ENCODE measurements at places on chromosomes 4 and X. TPM values are rescaled to one million over a fixed set of nuclear protein-coding genes. Genes with fewer than 3 reads are reported as not detected.

DNA sequence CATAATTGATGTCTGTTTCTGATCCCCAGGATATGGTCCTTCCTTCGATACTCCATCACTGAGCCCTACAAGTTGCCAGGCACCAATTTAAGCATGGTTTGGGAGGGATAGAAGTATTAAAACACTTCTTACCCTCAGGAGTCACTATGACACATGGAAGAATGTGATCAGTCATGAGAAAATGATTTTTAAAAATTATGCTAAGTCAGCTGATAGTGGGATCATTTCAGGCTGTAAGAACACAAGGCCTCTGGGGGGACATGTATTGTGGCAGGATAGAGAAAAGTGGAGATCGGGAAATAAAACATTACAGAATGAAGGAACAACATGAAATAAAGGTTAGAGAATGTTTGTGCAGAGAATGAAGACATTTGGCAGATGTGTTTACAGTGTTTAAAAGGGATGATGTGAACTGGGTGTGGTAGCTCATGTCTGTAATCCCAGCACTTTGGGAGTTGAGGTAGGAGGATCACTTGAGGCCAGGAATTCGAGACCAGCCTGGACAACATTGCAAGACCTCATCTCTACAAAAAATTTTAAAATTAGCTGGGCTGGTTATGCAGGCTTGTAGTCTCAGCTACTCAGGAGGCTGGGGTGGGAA lies 64.0 kb downstream of the ELOVL6 start:
- no peak for DNase-seq

GRCh38 chr4:152849350-152849749 lies 69.6 kb downstream of the ARFIP1 start:
- DNase-seq = no peak

GRCh38 chr4:147924604-147925412 lies 192.9 kb downstream of the ARHGAP10 start:
- peak; percentile 74 for DNase-seq

DNA sequence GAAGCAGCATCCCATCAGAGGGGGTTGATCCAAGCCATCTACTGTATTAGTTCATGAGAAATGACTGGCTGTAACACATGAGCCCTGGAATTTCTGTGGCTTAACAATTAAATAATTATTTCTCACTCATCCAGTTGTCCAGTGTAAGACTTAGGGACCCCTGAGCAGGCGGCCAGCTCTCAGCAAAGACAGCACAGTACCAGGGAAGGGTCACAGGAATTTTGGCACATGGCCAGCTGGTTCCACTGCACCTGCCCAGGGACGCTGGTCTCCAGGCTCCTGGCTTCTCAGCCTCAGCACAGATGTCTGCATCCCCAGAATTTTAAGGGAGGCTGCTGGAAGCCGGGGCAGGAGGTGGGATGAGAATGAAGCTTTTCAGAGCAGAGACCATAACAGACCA lies 93.7 kb upstream of the DHRSX start:
- no peak for DNase-seq

- DNase-seq = peak; percentile 87
These were observed 2.2 kb upstream of the SFRP2 start for GRCh38 chr4:153790962-153791551.

- peak; percentile 19 for DNase-seq
These were observed 413.8 kb downstream of the FAT4 start for GRCh38 chr4:125728568-125728967.

DNA sequence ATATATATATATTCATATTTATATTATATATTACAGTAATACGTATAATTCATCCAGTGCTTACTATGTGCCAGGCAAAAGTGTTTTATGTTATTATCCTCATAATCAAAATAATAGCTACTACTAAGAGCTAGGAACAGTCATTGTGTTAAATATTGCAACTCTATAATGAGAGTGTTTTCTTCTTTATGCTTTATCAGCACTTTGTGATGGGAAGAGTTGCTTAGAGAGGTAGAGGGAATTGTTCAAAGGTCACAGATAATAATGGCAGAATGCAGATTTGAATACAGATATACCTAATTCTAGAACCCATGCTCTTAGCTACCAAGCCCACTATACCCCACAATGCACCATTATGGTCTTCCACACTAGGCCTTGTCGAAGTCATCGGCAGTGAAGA lies 318.8 kb upstream of the PPARGC1A start:
- no peak for DNase-seq

DNA sequence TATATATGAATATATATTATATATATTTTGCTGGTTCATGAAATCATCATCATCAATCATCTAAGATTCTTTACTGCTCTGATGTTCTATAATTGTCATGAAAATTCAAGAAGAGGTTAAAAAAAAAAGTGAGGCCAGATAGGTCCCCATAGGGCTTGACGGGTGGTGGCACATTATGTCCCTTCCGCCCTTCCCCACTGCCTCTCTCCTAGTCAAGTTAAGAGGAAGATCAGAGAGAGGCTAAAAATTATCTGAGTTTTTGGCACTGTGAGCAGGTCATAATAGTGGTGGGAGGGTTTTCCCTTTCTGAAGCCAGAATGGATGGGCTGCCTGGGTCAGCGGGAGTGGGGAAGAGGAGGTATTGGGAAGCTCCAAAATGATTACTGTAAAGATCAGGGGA lies 5.4 kb downstream of the SYNPO2 start:
- no peak for DNase-seq

GRCh38 chr4:104138116-104138515 lies 356.6 kb downstream of the CXXC4 start:
- DNase-seq = no peak

DNA sequence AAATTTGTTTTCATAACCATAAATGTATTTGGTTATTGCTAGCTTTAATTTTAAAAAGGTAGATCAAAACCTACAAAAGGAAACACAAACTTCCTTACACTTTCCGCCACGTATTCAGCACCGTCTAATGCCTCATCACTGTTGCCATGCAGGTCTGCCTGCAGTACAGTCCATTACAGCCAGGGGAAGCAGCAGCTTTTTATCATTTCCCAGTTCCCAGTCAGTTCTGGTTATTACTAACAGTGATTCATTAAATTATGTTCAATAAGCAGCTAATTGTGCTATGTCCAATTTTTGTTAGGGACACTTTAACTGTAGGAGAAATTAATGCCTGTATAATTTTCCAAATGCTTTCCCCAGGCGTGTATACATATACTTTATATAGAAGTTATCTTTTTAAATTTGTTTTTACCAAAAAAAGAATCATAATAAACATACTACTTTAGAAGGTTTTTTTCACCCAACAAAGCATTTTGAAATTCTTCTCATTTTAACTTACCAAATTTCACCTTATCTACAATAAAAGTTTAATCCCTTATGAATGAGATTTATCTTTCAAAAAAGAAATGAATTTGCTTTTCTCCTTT lies 93.3 kb downstream of the ANXA3 start:
- peak; percentile 56 for DNase-seq

- DNase-seq = no peak
These were observed 1.0 kb downstream of the ARMCX1 start for GRCh38 chrX:101551380-101551767.

GRCh38 chrX:110286106-110286505 lies 31.8 kb downstream of the AMMECR1 start:
- DNase-seq = no peak

DNA sequence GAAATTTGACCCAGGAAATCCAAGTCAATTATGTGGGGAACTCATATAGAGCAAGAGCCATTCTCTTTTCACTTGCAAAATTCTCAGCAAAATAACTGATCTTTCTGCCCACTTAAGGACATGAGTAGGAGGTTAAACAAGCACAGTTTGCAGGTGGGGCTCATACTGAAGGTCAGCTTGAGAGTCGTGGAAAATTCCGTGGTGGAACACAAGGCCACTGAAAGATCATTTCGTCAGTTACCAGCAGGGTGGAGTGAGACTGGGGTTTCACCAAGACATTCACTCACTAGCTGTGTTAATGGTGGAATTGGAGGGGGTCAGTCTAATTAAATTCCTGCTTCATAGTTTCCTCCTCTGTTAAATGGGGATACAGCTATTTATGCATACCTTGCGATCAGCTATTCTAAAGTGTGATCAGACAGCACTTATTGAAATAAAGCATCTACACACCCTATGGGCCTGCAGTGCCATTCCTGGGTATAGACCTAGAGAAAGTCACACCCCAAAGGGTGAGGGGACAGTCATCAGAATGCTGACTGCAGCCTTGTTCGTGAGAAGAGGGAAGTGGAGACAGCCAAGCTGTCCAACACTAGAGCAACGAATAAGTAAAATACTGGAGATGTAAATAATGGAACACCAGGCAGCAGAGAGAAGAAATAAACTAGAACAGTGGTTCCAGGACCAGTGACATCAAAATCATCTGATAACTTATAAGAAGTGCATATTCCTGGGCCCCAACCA lies 42.7 kb upstream of the CLNK start:
- no peak for DNase-seq

DNA sequence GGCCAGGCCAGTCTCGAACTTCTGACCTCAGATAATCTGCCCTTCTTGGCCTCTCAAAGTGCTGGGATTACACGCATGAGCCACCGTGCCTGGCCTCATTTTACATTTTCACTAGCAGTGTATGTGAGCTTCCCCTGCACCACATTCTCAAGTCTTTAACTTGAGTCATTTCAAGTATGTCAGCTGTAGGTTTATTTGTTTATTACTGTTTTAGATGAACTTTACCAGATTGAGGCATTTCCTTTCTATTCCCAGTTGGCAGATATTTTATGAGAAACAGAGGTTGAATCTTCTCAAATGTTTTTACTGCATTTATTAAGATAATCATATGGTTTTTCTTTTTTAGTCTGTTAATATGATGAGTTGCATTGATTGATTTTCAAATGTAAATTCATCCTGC lies 114.6 kb upstream of the SH3RF1 start:
- no peak for DNase-seq

DNA sequence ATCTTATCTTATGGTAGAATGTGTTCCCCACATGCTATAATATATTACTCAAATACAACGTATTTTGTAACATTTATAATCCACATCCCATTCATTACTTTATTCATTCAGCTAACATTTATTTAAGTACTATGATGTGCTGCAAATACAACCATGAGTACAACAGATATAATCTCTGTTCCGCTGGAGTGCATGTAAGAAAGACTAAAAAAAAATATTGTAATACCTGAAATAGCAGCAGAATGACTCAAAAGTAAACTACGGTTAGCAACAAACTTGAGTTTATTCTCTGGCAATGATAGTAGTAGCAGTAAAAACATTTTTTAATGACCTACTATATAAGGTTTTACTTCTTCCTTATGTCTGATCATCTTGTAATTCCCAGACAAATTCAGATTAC lies 1776.3 kb downstream of the STIM2 start:
- DNase-seq = no peak

DNA sequence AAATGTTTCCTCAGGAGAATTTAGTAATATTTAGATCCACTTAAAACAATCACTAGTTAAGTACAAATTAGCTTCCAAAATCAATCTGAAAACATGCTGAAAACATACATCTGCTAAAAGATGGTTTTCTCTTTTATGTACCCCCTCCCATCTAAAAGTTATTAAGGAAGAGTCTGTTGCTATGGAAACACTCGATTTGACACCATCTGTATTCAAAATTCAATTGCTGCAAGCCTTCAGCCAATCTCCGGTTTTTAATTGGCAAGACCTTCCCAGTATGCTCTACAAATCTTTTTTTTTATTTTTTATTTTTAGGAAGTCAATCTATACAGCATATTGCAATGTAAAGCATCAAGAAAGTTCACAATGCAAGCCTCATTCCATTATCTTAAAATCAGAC lies 639.3 kb upstream of the FTHL17 start:
- no peak for DNase-seq

DNA sequence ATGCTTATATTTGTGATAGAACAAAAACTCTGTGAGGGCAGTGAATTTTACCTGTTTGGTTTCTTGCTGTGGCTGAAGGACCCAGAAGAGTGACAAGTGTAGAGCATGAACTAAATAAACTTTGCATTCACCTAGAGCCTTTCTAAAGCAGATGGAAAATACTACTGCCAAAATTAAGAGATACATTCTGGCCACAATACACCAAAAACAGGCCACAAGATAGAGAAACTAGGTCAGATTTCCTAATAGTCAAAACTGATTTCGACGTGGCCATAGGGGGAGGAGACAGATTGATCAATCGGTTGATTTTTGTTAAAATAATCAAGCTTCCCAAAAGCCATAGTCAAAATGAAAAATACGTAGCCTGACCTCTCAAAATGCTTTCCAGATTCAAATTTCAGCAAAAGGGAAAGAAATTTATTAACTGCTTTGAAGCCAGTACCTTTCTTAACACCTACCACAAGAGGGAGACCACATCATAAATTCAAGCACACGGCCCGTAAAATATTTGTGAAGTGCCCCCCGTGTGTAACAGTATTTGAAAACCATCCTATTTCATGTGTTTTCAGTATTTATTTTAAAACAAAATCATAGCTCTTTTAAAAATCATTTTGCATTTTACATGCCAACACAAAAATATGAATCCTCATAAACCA lies 132.4 kb downstream of the CORIN start:
- DNase-seq = peak; percentile 22

DNA sequence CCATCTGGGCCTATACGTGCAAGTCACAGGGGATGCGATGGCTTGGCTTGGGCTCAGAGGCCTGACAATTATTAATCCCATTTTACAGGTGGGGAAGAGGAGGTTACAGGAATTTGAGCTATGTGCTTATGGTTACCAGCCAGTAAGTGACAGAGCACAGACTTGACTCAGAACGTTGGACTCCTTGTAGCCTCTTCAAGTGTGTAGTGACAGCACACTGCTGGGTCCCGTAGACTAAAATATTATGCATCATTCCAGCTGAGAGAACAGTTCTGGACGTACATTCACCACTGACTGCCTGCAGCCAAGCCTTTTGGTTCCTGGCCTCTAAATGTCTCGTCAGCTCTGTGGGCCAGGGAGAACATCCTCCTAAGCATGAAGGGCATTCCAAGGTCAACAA lies 314.5 kb downstream of the GPAT3 start:
- DNase-seq = no peak

GRCh38 chr4:70601422-70602039 lies 9.5 kb downstream of the AMBN start:
- DNase-seq = peak; percentile 3

DNA sequence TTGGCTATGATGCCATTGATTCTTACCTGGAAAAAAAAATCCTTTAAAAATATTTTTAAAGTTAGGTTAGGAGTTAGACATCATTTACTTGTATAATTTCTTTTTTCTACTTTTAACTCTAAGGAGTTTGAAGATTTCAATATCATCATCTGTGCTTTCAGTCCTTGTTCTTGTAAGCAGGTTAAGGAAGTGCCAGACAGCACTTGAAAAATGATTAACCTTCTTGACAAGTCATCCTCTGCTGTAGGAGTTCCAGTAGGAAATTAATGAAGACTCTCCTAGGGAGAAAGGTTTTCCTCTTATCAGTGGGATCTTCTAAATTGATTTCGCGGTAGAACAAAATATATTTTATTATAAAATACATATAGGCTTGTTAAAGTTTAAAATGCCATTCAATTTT lies 29.1 kb upstream of the ANAPC4 start:
- DNase-seq = no peak

- DNase-seq = peak; percentile 43
These were observed 10.1 kb upstream of the FGG start for GRCh38 chr4:154622598-154622997.

- DNase-seq = no peak
These were observed 440.9 kb downstream of the INPP4B start for GRCh38 chr4:142405021-142405694.

GRCh38 chr4:145347684-145348083 lies 134.0 kb upstream of the SMAD1 start:
- DNase-seq = no peak

UGT2B10 gene
- total RNA-seq = not detected

TMPRSS11D gene
- not detected for total RNA-seq

ARHGAP36 gene
- total RNA-seq = 0.30 TPM

SOWAHD gene
- 3.2 TPM for total RNA-seq

C4orf50 gene
- 0.11 TPM for total RNA-seq

CPZ gene
- 29.7 TPM for total RNA-seq

CCKAR gene
- not detected for total RNA-seq

PAGE1 gene
- total RNA-seq = not detected

NRK gene
- 2.5 TPM for total RNA-seq

VSIG4 gene
- total RNA-seq = not detected
